Motor neuron (in vitro differentiated cells): ENCODE measurements at places on chromosomes 3 and 15.

- no peak for ATAC-seq
These were observed 101.2 kb upstream of the TSC22D2 start for GRCh38 chr3:150306906-150307305.

- ATAC-seq = no peak
These were observed 1360.9 kb upstream of the ALCAM start for GRCh38 chr3:104005815-104006214.

- ATAC-seq = no peak
These were observed 274.5 kb upstream of the AZI2 start for GRCh38 chr3:28623106-28623505.

GRCh38 chr3:27095553-27096222 lies 273.5 kb downstream of the NEK10 start:
- ATAC-seq = no peak

GRCh38 chr3:39869890-39870289 lies 60.5 kb downstream of the MYRIP start:
- ATAC-seq = no peak

DNA sequence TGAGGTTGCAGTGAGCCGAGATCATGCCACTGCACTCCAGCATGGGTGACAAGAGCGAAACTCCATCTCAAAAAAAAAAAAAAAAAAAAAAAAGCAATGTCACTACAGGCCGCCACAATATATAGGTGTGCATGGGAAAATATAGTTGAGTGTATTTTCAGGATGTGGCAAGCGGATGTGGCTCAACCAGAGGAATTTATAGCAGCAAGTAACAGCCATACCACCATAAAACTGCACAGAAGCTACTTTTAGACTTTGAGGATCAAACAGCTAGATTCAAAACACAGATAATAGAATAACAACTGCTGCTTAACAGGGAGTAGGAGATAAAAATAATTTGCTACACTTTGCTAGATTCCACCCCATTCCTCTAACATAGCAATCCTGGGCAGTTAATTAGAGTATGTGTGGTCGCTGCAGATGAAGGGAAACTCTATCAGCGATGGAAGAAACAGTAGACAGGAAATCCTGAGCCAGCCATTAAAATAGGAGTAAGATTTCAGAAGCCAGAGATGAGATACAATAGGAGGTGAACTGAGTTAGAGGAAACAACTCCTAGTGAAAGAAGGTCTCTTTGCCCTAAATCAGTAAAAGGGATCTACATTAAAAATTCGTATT lies 318.7 kb upstream of the STT3B start:
- ATAC-seq = no peak

- ATAC-seq = peak; percentile 54
These were observed 5.1 kb downstream of the GP9 start for GRCh38 chr3:129065720-129066073.

GRCh38 chr3:62376906-62377877 lies 3.8 kb upstream of the FEZF2 start:
- no peak for ATAC-seq

DNA sequence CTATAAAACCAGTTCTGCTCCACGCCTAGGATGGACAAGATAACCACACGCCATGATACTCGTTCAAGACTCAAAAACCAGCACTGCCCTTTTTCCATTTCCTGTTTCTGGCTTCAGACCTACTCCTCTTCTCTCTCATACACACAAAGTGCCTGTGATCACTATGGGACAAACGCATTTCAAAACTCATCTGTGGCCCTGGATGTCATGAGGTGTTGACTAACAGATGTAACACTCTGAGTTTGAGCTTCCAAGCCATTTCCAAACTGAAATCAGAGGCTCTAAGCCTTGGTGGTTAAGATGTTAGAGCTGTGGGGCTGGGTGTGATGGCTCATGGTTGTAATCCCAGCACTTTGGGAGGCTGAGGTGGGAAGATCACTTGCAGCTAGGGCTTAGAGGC lies 55.7 kb upstream of the LMOD3 start:
- ATAC-seq = no peak

- ATAC-seq = peak; percentile 14
These were observed 178.8 kb downstream of the NSMCE3 start for GRCh38 chr15:29090617-29091466.

GRCh38 chr3:192550356-192550755 lies 177.0 kb downstream of the FGF12 start:
- no peak for ATAC-seq

DNA sequence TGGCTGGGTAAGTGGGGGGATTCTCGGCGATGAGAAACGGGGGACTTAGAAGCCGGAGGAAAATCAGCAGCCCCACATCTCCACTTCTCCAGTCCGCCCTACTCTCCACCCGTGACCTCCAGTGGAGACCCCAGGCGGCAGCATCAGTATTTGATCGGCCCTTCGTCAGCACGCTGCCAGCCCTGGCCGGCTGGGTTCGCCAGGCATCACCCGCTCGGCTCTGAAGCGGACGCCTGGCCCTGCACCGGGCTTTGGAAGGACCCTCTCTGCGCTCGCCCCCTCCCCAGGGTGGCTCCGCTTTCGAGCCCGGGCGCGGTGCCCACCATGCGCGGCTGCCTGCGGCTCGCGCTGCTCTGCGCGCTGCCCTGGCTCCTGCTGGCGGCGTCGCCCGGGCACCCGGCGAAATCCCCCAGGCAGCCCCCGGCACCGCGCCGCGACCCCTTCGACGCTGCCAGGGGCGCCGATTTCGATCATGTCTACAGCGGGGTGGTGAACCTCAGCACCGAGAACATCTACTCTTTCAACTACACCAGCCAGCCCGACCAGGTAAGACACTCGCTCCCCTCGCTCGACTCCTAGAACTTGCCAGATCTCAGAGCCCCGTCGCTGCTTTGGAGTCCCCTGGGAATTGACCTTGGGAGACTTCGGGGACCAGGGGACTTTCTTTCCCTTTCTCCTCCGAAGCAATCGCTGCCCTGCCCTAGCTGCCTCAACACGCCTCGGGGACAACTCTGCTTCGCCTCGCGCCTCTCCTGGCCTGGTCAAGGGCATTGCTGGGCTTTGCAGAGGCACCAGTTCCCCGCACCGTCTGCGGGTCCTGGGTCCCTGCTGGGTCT lies 561 bp downstream of the SIDT1 start:
- ATAC-seq = peak; percentile 85

DNA sequence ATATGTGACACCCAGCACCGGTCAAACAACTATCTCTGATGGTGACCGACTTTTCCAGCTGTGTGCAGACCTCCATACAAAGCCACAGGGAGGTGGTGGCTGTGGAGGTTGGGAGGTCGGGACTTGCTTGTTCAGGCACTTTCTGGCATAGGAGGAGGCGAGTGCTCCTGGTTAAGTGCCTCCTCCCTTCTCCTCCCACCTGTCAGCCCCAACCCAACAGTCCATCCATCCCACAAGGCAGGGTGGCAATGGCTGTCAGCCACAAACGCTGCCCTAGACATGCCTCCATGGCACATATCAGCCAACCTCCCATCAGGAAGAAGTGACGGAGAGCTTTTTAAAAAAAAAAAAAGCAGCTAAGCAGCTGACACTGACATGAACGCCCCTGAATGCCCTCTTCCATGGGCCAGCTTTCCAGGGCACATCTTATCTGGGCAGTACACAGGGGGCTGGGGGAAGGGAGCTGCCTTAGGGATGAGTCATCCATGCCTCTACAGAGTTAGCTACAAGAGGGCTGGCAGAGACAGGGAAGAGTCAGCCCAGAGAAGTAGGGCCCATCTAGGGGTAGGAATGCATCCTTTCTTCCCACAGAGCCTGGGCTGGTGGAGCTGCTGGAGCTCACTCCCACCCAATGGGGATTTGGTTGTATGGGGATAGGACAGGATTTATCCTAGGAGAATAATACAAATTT lies 41.2 kb downstream of the CCDC12 start:
- ATAC-seq = peak; percentile 99

- no peak for ATAC-seq
These were observed 19.4 kb upstream of the IL20RB start for GRCh38 chr3:136938334-136938733.

DNA sequence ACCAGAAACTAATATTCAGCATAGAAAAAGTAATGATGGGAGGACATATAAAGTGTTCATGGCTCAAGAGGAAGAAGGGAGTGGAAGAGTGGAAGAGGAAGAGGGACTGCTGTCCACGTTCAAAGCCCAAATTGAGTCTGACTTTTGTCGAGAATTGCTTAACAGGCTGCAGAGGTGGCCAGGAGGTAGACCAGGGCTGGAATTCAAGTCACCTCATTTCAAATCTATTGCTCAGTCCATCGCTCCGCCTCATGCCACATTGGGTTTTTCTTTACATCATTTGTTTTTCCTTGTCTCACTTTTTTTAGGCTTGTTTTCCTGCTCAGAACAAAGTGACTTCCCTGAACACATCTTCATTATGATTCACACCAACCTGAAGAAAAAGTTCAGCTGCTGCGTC lies 97.0 kb downstream of the RPL39L start:
- ATAC-seq = no peak

DNA sequence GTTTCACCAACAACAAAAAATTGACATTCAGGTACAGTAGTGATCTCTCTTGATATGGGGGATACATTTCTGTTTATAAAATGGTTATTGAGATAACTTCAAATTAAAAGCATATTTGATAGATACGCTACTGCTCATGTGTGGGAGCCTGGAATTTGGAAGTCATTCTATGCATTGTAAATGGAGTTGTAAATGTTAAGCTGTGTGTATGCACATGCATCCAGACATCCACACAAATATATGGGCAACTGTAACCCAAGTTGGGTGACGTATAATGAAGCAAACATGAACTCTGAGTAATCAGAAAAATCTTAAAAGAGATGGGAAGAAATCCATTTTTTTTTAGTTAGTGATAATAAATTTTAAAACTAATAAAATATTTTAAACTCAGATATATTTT lies 9.8 kb downstream of the KLHL24 start:
- no peak for ATAC-seq

DNA sequence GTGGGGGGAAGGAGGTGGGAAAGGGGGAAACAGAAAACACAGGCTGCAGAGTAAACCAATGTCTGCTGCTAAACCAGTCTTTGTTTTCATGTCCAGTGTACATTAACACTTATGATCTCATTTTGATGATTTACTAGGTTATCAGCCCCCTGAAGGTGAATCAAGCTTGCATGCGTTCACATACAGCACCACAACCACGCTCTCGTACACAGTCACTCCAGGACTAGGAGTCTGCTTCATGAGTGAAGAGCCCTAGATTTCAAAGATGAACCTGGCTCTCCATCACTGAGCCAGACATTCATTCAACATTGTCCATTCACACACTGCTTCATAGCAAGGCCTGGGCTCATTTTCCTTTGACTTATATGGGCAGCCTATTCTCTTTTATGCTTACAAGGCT lies 51.7 kb upstream of the TRIM59 start:
- no peak for ATAC-seq

DNA sequence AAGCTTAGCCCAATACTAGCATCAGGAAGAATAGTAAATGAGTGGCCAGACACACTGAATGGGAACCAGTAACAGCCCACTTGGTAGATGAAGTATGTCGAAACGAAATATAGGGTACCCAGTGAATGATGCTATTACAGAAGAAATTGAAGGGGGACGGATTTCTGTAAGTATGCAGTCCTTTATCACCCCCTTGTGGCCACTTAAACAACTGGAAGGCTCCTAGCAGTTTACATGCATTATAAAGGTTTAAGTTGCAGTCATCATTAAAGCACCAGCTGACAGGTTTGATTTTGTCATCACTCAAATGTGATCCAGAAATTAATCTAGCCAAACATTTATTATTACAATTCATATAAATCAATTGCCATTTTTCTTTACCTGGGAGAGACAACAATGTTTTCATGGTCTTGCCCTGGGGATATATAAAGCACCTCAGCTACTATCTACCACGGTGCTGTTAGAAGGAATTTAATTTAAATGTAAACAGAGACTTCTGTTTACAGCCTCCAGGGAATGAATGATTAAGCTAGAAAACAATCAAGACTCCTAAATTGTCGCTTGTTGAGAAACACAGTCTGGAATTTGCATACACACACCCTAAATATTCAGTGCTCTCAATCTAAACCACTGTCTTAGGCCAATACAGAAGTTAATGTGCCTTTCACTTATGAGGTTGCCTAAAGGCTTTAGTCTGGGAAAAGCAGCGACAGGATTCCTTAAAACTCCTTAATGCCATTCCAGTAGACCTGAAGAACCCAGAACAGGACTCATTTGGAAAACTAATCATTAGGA lies 7.8 kb downstream of the EIF1B start:
- ATAC-seq = peak; percentile 81

- ATAC-seq = no peak
These were observed 21.3 kb upstream of the CCR4 start for GRCh38 chr3:32930161-32930560.

DNA sequence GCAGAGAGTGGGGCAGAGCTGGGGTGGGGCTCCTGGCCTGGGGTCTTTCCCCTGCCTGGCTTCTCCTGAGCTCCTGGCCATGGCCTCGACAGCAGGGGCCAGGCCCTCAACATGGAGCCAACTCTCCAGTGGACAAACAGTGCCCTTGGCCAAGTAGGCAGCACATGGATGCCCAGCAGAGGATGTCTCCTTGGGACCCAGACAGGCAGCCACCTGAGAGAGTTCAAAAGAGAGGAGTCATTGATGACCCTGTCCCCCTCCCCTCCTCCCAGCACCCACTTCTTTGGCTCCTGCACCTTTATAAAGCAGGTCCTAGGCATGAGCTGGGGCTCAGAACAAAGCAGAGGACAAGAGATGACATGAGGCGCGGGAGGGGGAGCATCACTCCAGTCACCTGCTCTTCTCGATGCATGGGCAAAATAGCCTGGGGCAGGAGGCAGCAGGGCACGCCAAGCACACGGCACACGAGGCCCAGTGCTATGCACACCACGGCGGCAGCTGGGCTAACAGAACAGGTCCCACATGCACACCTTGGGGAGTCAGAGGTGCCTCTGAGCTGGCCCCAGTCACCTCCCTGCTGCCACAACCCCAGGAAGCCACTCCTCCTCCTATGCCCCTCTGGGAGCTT lies 27.4 kb downstream of the SHISA5 start:
- no peak for ATAC-seq

GRCh38 chr3:194399166-194399565 lies at the start of gene GP5:
TSS of gene GP5 (minus strand) at chr3:194399266. CDS start at chr3:194398282, 984 bp downstream.
- ATAC-seq = no peak

- no peak for ATAC-seq
These were observed 130.6 kb downstream of the TPRA1 start for GRCh38 chr3:127459891-127460290.

DNA sequence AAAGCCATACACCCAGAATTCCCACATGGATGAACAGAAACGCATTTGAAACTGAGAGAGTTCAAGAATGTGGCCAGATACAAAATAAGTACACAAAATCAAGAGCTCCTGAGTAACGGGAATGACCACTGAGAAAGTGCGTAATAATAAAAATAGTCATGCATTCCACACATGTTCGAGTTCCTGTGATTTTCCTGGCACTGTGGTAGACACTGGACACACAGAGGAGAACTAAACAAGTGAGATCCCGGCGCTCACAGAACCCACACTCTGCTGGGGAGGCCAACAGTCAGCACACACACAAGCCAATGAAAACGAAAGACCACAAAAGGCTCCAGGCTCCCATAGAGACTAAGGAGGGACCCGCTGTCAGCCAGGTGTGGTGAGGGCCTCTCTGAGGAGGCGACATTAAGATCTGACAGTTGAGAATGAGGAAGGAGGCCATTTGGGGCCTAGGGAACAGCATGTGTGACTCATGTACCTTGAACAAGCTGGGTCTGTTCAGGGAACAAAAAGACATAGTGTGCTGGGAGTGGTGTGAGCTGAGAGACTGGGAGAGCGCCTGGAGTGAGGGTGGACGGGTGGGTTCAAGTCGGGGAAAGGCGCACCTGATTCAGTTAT lies 5.1 kb downstream of the FAM107A start:
- ATAC-seq = no peak

GRCh38 chr3:139505829-139506386 lies 29.6 kb upstream of the RBP2 start:
- no peak for ATAC-seq

- no peak for ATAC-seq
These were observed 7.4 kb downstream of the INTS14 start for GRCh38 chr15:65603559-65603958.

GRCh38 chr3:167148136-167148535 lies 232.0 kb downstream of the ZBBX start:
- ATAC-seq = no peak
